ENCODE measurements at places on chromosomes 12 and 14. TPM values are rescaled to one million over a fixed set of nuclear protein-coding genes. Genes with fewer than 3 reads are reported as not detected.

The GSC gene
- not detected for total RNA-seq

The KRT4 gene
- not detected for total RNA-seq

The SINHCAF gene
- total RNA-seq: 41.1 TPM

The FAIM2 gene
- 1.5 TPM for total RNA-seq

The TRHDE gene
- 0.21 TPM for total RNA-seq

The CPNE8 gene
- 8.7 TPM for total RNA-seq

The RNASE7 gene
- total RNA-seq: not detected

The ADIPOR2 gene
- 43.5 TPM for total RNA-seq

The KLRG1 gene
- not detected for total RNA-seq

The USP44 gene
- 0.39 TPM for total RNA-seq

The TSPAN19 gene
- not detected for total RNA-seq

The SLC38A4 gene
- 11.4 TPM for total RNA-seq

The CLEC1B gene
- not detected for total RNA-seq

- DNase-seq: no peak
- no peak overlapping the region for H3K4me3 ChIP-seq
- no peaks in the 10 kb centered on the region for H3K36me3 ChIP-seq
- no peaks in the 10 kb centered on the region for H3K27me3 ChIP-seq
- H3K4me1 ChIP-seq: peaks cover 34% of the 10 kb centered on the region
- H3K27ac ChIP-seq: peak overlapping the region; percentile 23
Measured at GRCh38 chr14:89918721-89919120, 35.8 kb downstream of the EFCAB11 start.

DNA sequence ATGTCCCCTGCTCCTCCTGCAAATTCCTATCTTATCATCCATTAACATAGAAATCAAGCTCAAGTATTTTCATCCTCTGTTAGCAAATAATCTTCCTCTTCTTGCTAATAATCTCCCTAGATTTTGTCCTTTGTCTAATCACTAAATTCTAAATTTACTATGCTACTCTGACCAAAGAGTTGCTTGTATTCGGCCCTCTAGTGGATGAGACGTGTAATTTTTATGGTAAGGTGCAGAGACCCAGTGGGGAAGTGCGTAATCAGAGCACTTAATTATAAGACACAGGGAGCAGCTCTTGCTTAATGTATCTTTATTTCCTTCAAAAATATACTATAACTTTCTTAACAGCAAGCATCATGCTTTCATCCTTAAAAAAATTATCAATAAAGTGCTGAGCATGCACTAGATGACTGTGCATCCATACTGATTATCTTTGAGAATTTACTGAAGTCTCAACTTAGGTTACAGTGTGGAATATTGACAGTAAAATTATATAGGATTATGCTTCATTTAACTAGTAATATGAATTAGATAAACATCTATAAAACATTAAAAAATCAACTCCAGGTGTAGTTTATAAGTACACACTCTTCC, 212.6 kb downstream of the SLC16A7 start:
- no peak overlapping the region for H3K27ac ChIP-seq
- DNase-seq: no peak
- H3K4me1 ChIP-seq: no peaks in the 10 kb centered on the region
- no peak overlapping the region for H3K4me3 ChIP-seq
- no peaks in the 10 kb centered on the region for H3K27me3 ChIP-seq
- no peaks in the 10 kb centered on the region for H3K36me3 ChIP-seq

GRCh38 chr14:51023964-51024363, 70.9 kb downstream of the TRIM9 start:
- H3K4me3 ChIP-seq: no peak overlapping the region
- DNase-seq: no peak

GRCh38 chr12:120421701-120422100, 16.2 kb upstream of the COX6A1 start:
- H3K27me3 ChIP-seq: no peaks in the 10 kb centered on the region
- no peaks in the 10 kb centered on the region for H3K36me3 ChIP-seq
- H3K4me1 ChIP-seq: no peaks in the 10 kb centered on the region
- DNase-seq: no peak
- H3K4me3 ChIP-seq: no peak overlapping the region
- H3K27ac ChIP-seq: no peak overlapping the region

DNA sequence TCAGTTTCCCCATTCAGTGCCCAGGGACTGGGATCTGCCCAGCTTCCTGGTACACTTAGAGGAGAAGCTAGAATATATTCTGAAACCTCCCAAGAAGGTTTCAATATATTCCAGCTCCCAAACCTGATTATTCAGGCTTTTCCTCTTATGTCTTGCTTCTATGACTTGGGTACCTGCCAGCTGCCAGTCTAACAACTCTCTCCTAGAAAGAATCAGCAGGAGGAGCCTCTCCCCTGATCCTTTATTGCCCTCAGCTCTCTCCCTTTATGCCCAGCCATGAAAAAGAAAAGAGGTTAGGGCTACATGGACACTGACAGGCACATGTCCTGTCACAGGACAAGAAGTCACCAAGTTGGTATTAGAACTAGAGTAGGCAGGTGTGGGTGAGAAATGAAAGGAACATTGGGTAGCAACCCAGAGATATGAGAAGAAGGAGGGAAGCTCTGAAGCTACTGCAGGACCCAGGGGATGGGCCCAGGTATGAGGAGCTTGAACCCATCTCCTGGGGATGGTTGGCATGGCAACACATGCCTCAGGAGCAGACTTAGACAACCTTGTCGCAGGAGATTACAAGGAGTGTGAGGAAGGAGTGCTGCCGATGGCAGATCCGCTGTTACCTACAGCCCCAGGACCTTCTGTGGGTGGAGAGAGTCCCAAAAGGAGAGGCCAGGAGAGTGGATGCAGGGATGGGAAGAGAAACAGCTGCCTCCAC, 2.0 kb upstream of the CACNB3 start:
- peak overlapping the region; percentile 97 for H3K4me3 ChIP-seq
- DNase-seq: no peak
- H3K27me3 ChIP-seq: no peaks in the 10 kb centered on the region
- H3K4me1 ChIP-seq: peaks cover 63% of the 10 kb centered on the region
- H3K36me3 ChIP-seq: no peaks in the 10 kb centered on the region
- H3K27ac ChIP-seq: peak overlapping the region; percentile 80

GRCh38 chr12:8593246-8593645, 19.4 kb downstream of the AICDA start:
- no peaks in the 10 kb centered on the region for H3K4me1 ChIP-seq
- no peak for DNase-seq
- H3K27me3 ChIP-seq: no peaks in the 10 kb centered on the region
- no peaks in the 10 kb centered on the region for H3K36me3 ChIP-seq
- no peak overlapping the region for H3K4me3 ChIP-seq

DNA sequence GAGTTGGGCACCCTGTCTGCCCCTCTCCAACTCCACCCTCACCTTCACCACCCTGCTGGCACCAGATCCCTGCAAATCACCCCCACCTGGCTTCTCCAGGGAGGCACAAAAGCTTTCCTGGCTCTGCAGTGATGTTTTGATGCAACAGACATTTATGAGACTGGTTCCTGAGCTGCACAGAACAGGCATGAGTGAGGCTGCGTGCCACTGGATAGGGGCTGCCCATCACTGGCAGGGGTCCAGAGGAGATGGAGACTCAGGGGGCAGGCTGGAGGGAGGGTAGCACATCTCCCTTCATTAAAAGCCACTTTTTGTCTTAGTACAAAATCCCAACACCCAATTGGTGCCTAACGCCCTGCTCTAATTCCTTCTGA, 17.3 kb upstream of the ZDHHC22 start:
- H3K27ac ChIP-seq: no peak overlapping the region
- H3K27me3 ChIP-seq: peaks cover 34% of the 10 kb centered on the region
- DNase-seq: no peak

- peak overlapping the region; percentile 27 for H3K4me3 ChIP-seq
- DNase-seq: no peak
- no peaks in the 10 kb centered on the region for H3K36me3 ChIP-seq
Measured at GRCh38 chr12:116427200-116427930, 131.8 kb upstream of the MAP1LC3B2 start.

- H3K36me3 ChIP-seq: no peaks in the 10 kb centered on the region
- no peaks in the 10 kb centered on the region for H3K27me3 ChIP-seq
- no peak for DNase-seq
- no peak overlapping the region for H3K4me3 ChIP-seq
- H3K27ac ChIP-seq: peak overlapping the region; percentile 81
Measured at GRCh38 chr12:25691865-25692114, 138.7 kb upstream of the LMNTD1 start.

DNA sequence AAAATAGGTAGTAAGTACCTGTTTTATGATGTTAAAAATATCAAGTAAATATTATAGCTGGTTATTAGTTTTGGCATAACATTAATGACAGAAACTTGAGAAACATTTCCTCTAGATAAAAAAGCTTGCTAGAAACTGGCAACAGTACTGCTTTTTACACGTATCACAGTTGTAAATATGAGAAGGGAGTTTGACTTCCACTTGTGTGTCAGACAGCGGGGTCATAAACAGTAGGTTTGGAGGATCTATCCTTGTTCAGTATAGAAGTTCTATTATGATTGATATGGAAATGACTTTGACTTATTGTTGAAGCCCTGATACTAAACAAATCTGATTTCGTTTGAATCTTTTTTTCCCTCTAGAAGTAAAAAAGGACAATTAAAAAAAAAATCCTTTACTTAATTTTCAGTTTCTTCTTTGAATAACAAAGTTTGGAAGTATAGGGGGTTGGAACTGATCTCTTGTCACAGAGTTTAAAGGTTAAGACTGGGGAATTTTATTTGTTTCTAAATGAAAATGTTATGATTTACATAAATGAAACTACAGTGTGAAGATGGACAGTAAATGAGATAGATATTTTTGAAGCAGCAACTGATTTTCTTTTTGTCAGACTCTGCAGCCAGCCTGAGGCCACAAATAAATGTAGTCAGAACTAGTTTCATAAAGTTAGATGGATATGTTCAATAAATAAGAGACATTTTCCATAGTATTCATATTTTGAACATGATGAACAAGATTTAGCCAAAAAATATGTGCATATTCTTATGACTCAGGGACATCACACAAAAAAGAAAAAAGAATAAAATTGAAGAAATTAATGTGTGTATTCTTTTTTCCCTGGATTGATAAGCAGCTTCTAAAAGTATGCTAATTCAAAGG, 50.1 kb downstream of the WNK1 start:
- no peak overlapping the region for H3K4me3 ChIP-seq
- no peak for DNase-seq
- H3K27ac ChIP-seq: peak overlapping the region; percentile 4

DNA sequence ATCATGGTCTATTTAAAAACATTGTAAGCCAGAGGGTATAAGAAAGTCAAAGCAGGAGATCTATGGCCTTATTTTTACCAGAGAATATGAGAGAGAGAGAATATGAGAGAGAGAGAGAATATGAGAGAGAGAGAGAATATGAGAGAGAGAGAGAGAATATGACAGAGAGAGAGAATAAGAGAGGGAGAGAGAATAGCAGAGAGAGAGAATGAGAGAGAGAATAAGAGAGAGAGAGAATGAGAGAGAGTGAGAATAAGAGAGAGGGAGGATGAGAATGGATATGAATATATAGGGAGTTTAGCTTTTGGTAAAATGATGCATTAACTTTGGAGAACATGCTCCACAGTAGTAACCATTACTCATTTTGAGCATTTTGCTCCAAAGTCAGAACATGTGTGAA, 48.0 kb upstream of the ALG10B start:
- H3K27me3 ChIP-seq: no peaks in the 10 kb centered on the region
- no peaks in the 10 kb centered on the region for H3K4me1 ChIP-seq
- H3K4me3 ChIP-seq: no peak overlapping the region
- no peaks in the 10 kb centered on the region for H3K36me3 ChIP-seq

DNA sequence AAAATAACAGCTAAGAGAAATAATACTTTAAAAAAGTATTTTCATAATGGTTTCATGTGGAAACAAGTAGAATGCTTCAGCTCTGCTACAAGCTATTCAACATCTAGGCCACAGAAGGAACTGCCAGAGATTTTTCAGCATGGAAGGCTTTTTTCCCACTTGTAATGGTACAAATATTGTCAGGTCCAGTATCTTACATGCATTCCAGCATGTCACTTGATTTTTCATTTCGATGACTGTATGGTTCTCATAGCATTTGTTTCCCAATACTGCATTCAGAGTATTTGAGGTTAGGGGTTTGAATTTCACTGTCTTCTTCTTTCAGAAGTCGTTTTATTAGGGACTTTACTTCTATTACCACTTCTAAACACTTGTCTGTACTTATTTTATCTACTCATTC, 1701.5 kb upstream of the FLRT2 start:
- H3K4me1 ChIP-seq: peaks cover 17% of the 10 kb centered on the region
- no peak overlapping the region for H3K27ac ChIP-seq
- no peak for DNase-seq
- no peaks in the 10 kb centered on the region for H3K27me3 ChIP-seq
- H3K4me3 ChIP-seq: no peak overlapping the region

DNA sequence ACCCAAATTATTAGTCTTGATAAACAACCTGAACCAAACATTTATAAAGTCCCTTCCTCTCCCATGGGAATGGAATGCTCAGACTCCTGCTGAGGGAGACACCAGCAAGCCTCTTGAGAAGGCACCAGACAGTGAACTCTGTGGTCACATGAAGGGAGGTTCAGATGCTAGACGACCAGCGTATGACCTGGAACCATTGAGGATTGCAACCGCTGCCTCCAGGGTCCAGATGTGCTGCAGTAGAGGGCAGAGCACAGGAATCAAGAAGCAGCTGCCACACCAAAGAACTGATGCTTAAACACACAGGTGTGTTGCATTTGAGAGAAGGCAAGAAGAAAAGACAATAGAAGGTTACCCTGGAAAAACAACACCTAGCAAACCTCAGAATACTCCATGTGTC, 592.4 kb downstream of the AACS start:
- H3K4me3 ChIP-seq: no peak overlapping the region
- DNase-seq: no peak
- no peaks in the 10 kb centered on the region for H3K36me3 ChIP-seq
- no peaks in the 10 kb centered on the region for H3K4me1 ChIP-seq

GRCh38 chr14:37437490-37437889, 157.6 kb downstream of the FOXA1 start:
- no peak overlapping the region for H3K4me3 ChIP-seq
- DNase-seq: no peak
- no peak overlapping the region for H3K27ac ChIP-seq
- H3K36me3 ChIP-seq: peaks cover 2% of the 10 kb centered on the region
- no peaks in the 10 kb centered on the region for H3K4me1 ChIP-seq
- no peaks in the 10 kb centered on the region for H3K27me3 ChIP-seq

GRCh38 chr14:68373847-68374444, 418.9 kb downstream of the ZFP36L1 start:
- H3K27me3 ChIP-seq: no peaks in the 10 kb centered on the region
- no peak overlapping the region for H3K27ac ChIP-seq
- H3K4me1 ChIP-seq: peaks cover 13% of the 10 kb centered on the region
- H3K4me3 ChIP-seq: no peak overlapping the region
- H3K36me3 ChIP-seq: no peaks in the 10 kb centered on the region

Measured in osteocyte (in vitro differentiated cells).